ENCODE measurements at places on chromosomes 5 and 9. TPM values are rescaled to one million over a fixed set of nuclear protein-coding genes. Genes with fewer than 3 reads are reported as not detected.
A peak's percentile ranks its signal among the peaks of the same experiment; 100 is the strongest.

GRCh38 chr9:91332546-91333231, 29.0 kb downstream of the AUH start:
- no peak for DNase-seq

- DNase-seq: no peak
Observed at GRCh38 chr9:97987487-97987886, 4.3 kb downstream of the ANP32B start.

DNA sequence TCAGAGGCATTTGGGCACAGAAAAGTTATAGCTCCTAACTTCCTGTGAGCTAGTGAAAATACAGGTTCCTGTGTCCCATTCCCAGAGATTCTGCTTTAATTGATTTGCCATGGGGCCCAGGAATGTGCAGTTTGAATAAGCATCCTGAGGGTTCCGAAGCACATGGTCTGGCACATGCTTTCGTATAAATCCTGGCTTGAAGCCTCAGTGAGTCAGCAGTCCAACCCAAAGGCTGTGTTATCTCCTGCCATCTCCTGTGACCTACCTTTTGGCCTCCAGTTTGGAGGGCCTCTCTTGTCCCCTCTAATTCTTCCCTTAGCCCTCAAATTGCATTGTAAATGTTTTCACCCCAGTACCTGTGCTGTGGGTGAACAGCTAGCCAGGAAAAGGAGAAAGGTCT, 183.8 kb downstream of the NR3C1 start:
- DNase-seq: no peak

GRCh38 chr5:176697934-176698538, 50.8 kb downstream of the TSPAN17 start:
- peak; percentile 83 for DNase-seq

GRCh38 chr5:144352330-144352729, 181.7 kb downstream of the KCTD16 start:
- DNase-seq: no peak

DNA sequence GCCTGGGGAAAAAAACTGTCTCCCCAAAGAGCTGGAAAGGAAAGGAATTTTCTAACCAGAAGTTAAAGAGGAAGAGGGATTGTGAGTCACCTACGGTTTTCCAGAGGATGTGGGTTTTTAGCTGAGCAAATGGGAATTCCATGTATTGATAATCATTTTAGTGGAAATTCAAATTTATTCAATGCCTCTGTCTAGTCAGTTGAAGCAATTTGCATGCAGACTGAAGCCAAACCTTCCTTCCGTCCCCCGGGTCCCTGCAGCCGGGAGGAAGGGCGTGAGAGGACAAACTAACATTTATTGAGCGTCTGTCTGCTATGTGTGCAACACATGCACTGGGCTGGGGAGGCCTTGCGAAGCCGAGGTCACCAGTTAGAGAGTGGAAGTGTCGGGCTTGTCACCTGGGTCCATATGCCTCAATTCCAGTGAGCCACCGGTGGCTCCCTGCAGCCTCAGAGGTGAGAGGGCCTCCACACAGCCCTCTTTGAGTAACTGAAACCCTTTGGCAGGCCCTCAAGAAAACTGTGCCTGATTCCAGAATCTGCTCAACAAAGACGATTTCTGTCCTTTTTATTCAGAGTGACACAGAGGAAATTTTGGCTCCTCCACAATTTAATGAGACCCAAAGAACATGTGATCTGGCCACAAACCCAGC, 70.3 kb downstream of the COL27A1 start:
- DNase-seq: no peak

GRCh38 chr5:78065663-78066062, 228.8 kb downstream of the AP3B1 start:
- DNase-seq: no peak

- peak; percentile 59 for DNase-seq
Observed at GRCh38 chr5:127820910-127821553, 117.8 kb downstream of the CCDC192 start.

- no peak for DNase-seq
Observed at GRCh38 chr5:136886608-136887007, 521.3 kb upstream of the TRPC7 start.

GRCh38 chr5:139283252-139284166, 10.0 kb upstream of the MATR3 start:
- DNase-seq: no peak

- DNase-seq: peak; percentile 9
Observed at GRCh38 chr5:132055808-132056609, 4.4 kb upstream of the IL3 start.

DNA sequence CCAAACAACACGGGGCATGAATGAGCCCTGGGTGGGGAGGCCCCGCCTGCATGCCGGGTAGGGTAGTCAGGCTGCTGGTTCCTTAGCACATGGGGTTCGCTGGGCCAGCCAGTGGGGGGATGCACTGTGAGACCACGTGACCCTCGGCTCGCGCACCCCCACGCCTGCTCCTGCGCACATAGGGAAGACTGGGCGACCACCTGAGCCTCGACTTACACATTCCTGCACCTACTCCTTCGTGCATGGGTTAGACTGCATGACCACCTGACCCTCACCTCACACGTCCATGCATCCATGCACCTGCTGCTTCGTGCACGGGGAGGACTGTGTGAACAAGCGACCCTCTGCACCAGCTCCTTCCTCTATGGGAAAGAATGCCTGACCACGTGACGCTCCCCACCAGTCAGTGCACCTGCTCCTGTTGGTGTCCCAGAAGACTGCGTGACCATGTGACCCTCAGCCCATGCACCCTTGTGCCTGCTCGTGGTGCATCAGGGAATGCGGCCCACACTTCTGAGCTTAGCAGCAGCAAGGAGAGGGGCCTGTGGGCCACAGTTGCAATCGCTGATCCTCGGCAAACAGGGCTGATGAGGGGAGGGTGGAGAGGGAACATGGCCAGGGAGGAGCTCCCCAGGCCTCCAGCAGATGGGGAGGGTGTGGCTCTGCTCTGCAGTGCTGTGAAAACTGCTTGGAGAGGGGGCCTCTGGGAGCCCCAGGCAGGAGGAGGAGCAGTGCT, 18.1 kb downstream of the LPCAT1 start:
- no peak for DNase-seq

GRCh38 chr9:123591283-123591682, 235.3 kb downstream of the CRB2 start:
- DNase-seq: no peak

DNA sequence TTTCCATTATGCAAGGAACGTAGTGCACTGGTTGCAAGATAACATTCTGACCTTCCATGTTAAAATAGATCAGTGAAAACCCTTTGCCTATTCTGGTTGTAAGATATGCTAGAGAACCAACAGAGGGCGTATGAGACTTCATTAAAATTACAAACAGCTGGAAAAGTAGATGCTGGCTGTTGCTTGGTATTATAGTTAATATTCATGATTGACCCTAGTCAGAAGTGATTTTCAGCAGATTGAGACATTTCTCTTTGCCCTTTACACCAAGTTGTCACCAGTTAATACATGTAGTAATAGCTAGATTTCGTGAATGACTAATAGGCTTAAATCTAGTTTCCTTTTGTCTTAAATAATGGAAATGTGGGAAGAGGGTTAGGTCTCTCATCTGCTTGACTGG, 13.8 kb upstream of the FGF18 start:
- no peak for DNase-seq

GRCh38 chr5:64347309-64347708, 158.5 kb upstream of the RGS7BP start:
- DNase-seq: peak; percentile 11

DNA sequence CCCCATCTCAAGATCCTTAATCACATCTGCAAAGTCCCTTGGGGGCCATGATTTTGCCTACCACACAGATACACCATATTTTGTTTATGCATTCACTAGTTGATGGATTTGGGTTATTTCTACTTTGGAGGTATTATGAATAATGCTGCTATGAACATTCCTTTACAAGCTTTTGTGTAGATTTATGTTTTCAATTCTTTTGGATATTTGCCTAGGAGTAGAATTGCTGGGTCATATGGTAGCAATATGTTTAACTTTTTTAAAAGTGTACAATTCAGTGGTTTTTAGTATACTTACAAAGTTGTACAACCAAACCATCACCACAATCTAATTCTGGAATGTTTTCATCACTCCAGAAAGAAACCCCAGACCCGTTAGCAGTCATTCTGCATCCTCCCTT, 7.8 kb upstream of the ANP32B start:
- no peak for DNase-seq

DNA sequence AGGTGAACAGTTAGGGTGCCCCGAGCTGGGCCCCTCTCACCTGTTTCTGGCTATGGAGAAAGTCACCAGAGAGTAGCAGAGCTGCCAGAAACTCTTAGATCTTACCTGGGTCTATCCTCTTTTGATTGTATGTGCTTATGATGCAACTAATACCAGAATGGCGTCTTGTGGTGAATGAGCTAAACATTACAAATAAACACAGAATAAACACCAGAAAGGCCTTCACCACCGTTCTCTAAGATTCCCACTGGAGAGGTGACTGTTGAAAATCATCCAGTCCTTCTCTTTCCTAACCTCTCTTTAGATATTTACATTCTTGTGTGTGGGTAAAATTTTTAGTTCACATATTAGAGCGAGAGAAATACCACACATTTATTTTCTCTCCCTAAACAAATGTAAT, 241.7 kb upstream of the GAS1 start:
- DNase-seq: no peak

GRCh38 chr5:173395257-173395932, 67.2 kb upstream of the STC2 start:
- DNase-seq: no peak

DNA sequence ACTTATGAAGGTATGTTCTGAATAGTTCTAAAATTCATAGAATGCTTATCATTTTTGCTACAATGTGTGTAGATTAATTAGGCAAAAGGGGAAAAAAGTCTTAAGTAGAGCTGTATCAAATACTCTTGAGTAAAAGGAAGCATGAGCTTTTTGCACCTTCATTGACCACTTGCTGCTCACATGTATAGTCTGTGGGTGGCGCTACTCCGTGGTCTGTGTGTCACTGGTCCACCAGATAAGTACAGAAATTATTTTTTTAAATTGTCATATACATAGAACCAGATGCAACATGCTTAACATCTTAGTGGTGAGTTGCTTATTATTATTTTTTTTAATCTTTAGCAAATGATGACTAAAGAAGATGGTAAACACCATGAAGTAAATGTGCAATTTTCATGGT, 130.2 kb downstream of the MAN2A1 start:
- DNase-seq: no peak

DNA sequence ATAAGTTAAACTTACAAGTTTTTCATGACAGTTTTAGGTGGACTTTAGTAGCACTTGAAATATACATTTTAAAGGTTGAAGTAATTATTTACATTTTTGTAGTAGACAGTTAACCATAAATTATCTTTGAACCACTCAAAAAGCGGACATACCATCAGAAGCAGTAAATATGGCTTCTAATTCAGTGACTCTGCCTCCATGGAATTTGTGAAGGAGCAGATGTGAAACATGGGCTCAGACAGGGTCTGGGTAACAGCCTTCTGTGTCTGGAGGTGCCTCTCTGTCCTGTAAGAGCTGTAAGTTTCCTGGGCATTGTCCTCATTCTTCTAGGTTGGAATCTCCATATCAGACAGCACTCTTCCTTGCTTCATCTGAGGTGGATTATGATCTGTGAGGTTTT, 12.4 kb downstream of the RLN2 start:
- DNase-seq: no peak

DNA sequence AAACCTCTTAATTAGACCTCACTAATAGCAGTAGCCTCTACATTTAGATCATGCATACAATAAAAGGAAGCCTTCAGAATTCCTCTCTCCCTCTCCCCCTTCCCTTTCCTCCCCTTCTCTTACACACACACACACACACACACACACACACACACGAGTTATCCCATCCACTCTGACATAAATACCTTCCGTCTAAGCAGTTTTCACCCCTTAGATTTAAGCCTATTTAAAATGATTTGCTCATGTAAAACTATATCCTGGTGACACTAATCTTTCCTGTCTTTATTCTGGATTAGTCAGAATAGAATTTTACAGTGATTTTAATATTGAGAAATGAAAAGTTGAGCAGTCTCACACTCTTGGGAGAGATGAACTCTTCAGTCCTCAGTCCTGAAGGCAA, 35.0 kb downstream of the PRELID2 start:
- no peak for DNase-seq

DNA sequence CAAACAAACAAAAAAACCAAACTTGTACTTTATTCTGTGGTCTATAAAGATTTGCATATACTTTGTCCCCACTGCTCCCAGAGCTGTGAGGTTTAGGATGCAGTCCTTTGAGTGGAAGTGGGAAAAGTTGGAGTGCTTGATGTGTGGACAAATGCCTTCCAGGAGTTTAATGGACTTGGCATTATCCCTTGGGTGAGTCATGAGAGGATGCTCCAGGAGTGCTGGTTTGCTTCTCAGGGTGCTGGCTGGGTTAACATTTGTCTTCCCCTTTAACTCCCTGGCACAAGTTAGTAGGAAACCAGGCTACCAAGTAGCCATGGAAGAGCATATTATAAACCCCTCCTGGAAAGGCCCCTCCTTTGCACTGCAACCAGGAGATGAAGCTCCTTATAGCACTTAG, 417.4 kb upstream of the RIOK2 start:
- DNase-seq: no peak

DNA sequence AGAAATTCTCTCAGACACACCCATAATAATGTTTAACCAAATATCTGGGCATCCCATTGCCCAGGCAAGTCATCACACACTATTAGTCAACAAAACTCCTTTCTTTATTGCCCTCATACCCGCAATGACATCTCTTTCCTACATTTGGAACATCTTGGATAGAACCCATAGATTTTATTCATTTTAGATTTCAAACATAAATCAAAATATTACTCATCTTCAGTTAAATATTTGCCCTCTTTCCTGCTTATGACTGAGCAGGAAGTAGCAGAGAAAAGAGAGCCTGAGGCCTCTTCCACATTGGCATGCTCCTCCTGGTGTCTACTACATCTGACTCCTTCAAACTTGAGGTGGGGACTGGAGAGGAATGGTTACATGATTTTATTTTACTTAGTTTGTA, 592.0 kb downstream of the CHSY3 start:
- DNase-seq: no peak

- no peak for DNase-seq
Observed at GRCh38 chr5:26568316-26568715, 470.1 kb downstream of the CDH9 start.

Gene CNTFR
- total RNA-seq: 3.7 TPM

Gene TSLP
- total RNA-seq: 1.4 TPM

Gene KLHL3
- 15.0 TPM for total RNA-seq

Gene FGF18
- 1.8 TPM for total RNA-seq

Gene PFN3
- total RNA-seq: not detected

Gene PPP3R2
- not detected for total RNA-seq

All from kidney (tissue), 22 donors.